Right atrium auricular region (tissue), 2 donors: ENCODE measurements at places on chromosomes 1 and 21.

GRCh38 chr1:46298387-46298786 lies 5.0 kb downstream of the LRRC41 start:
- no peak for DNase-seq

DNA sequence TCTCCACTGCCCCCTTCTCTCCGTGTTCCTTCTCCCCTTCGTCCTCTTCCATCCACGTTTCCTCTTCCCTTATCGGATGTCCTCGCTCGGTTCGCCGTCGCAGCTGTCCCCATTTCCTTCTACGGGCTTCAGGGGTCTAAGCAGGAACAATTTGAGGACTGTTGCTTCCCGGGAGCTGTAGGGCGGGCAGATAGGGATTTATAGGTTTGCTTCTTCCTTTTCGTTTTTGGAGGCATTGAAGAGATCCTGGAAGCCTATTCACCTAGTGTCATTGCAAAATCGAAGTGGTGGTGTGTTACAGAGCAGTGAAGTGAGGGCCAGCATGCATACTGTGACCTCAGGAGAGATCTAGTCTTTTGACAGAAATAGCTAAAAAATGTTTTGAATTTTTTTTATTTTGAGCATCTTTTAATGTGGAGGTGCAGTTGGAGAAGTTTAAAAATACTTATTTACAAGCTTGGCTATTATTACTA lies 897 bp downstream of the ZYG11B start:
- no peak for DNase-seq

- DNase-seq, result no peak
Measured at GRCh38 chr1:35838693-35839245, 31.0 kb downstream of the AGO4 start.

- no peak for DNase-seq
Measured at GRCh38 chr1:19765623-19766022, 34.1 kb downstream of the TMCO4 start.

- no peak for DNase-seq
Measured at GRCh38 chr21:17981060-17981740, 162.0 kb upstream of the C21orf91 start.

- no peak for DNase-seq
Measured at GRCh38 chr1:156937883-156938282, 17.5 kb downstream of the LRRC71 start.
